ENCODE measurements at places on chromosomes 7 and 10.

- DNase-seq, result peak; percentile 30
These were observed 116.4 kb downstream of the TCERG1L start for GRCh38 chr10:131195116-131195515.

GRCh38 chr7:33155811-33156210 lies 26.4 kb downstream of the BBS9 start:
- no peak for DNase-seq

DNA sequence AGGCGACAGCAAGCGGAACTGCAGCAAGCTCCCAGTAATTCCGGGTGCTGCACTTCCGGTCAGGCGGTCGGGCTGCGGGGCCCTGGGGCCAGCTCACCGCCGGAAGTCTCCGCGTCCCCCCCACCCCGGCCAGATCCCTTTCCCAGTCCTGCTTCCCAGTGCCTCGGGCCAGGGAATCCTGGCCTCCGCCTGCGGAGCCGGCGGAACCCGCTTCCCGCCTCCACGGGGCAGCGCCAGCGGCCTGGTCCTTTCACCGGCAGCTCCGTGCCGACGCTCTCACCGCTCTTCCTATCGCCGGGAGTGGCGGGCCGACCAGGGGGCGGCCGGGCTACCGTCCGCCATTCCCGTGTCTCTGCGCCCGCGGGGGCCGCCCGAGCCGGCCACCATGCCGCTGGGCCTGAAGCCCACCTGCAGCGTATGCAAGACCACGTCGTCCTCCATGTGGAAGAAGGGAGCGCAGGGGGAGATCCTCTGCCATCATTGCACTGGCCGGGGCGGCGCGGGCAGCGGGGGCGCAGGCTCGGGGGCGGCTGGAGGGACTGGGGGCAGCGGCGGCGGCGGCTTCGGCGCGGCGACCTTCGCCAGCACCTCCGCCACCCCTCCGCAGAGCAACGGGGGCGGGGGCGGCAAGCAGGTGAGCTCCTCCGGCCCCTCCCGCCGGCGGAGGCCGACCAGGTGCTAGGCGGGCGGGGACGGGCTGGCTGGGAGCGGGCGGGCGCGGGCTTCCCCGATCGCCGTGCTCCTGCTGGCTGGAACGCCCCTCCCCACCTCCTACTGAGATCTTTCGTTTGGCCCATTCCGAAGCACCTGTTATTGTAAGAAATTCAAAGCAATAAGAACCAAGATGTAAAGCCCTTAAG lies at the start of gene GATAD1:
GATAD1 (plus strand) TSS at position 138 of the 860 bp plus-strand sequence; CDS start at position 386, 248 bp downstream.
- DNase-seq, result peak; percentile 91

GRCh38 chr10:27242951-27243551 lies 2.5 kb upstream of the ACBD5 start:
- DNase-seq, result peak; percentile 86

DNA sequence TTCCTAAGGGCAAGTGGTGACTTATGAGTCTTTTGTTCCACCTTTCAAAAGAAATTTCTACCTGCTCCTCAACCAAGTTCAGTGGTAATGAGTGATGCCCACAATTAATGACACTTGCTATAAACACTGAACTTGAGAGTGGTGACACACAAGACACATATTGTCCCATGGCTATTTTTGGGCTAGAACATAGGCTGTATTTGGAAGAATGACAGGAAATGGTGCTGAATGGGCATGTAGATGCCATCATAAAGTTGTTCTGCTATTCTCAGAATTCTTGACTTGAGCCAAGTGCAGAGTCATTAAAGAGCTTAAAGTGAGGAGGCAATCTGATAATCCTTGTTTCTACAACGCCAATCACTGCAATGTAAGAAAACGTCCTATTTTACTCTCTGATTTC lies 313.3 kb downstream of the AGMO start:
- DNase-seq, result no peak

DNA sequence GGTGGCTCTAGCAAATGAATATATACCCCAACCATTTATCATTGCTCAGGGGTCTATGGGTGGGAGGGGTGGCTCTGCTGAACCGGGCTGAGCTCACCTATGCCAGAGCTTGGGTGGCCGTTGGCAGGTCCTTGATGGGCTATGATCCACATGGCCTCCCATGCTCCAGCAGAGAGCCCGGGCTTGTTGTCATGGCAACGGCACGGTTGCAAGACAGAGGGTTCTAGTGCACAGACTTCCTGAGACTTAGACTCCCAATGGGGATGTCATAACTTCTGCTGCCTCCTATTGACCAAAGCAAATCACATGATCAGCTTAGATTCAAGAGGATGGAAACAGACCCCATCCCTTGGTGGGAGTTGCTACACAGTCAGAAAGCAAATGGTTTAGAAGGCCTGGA lies 36.4 kb upstream of the CARD11 start:
- DNase-seq, result no peak

GRCh38 chr10:75034131-75034512 lies 77.3 kb upstream of the SAMD8 start:
- peak; percentile 71 for DNase-seq

- DNase-seq, result no peak
These were observed 612.9 kb downstream of the PTPRN2 start for GRCh38 chr7:157974678-157975230.

- no peak for DNase-seq
These were observed 68.5 kb upstream of the SVIL start for GRCh38 chr10:29703271-29703670.

- no peak for DNase-seq
These were observed 77.7 kb upstream of the GLI3 start for GRCh38 chr7:42314696-42315095.

DNA sequence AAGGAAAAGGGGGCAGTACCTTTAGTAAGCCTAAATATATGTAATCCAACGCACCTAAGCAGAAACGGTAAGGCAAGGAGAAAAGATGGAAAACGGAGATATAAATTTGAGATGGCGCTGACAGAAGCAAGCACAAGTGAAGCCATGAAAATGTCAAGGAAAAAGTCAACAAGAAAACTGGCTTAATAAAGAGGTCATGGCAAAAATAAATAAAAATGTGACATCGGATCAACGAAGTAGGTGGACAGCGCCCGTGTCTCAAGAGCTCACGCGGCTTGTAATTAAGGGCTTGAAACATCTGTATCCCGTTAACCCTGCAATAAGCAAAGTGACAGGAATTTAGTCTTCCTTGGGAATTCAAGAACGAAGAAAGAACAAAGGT lies 611 bp downstream of the NDUFA5 start:
- DNase-seq, result no peak

GRCh38 chr10:87861953-87862678 lies 1.2 kb downstream of the KLLN start:
- peak; percentile 97 for DNase-seq

DNA sequence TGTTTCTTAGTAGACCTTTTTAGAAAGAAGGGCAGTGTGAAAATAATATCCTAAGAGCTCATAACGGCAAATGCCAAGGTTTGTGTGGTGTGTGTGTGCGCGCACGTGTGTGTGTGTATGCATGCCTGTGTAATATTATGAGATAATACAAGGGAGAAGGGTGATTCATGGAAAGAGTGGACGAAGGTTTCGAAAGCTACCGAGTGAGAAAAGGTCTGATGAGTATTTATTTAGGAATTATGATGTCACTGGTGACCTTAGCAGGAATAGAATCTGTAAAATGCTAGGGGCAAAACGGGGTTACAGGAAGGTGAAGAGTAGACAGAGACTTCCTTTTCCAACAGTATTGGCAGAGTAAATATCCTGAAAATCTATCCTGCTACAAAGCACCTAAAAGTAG lies 107.3 kb downstream of the AHR start:
- no peak for DNase-seq

- DNase-seq, result no peak
These were observed 56.4 kb downstream of the KAT6B start for GRCh38 chr10:74882831-74883230.

- no peak for DNase-seq
These were observed 103.8 kb downstream of the CNNM2 start for GRCh38 chr10:103021900-103022293.

All from activated CD8-positive, alpha-beta memory T cell treated with anti-CD3 and anti-CD28 coated beads for 24 hours (primary cell).